ENCODE measurements at places on chromosomes 5 and 9.

DNA sequence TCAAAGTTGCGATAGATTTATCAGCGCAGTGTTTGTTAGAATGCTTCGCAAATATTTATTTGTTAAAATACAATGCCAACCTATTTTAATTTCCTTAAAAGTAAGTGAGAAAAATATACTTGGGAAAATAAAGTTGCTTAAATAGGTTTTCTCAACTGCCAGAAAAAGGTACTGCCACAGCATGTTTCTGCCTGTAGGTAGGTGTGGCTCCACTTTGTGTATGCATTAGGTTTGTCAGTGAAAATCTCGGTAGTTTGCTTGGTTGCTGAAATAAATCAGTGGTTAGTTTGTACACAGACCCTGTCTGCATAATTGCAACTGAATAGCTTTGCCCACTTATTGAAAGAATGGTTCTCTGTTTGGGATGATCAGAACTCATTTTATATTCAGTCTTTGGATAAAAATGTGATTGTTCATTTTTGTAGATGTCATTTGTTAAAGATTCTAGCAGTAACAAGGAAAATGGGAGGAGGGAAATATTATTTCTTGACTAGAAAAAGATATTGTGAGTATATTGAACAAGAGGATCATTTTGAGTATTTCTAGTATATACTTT, 25.7 kb downstream of the C9orf85 start:
- no peak for DNase-seq

DNA sequence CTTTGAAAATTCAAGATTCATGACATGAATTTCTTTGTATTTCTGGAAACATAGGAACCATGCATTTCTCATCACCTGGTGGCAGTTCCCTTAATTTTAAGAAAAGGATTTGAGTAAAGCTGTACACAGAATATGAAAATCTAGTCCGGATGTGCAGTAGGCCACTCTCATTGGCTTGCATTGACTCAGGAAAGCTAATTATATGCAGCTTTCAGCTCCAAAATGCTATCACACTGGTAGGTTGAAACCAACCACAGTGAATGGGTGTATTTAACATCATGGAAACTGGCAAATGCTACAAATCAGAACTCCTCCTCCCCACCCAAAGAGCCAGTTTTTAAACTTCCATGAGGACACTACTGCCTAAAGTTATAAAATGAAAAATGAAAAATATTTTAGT, 161.6 kb upstream of the FBXL17 start:
- no peak for DNase-seq

DNA sequence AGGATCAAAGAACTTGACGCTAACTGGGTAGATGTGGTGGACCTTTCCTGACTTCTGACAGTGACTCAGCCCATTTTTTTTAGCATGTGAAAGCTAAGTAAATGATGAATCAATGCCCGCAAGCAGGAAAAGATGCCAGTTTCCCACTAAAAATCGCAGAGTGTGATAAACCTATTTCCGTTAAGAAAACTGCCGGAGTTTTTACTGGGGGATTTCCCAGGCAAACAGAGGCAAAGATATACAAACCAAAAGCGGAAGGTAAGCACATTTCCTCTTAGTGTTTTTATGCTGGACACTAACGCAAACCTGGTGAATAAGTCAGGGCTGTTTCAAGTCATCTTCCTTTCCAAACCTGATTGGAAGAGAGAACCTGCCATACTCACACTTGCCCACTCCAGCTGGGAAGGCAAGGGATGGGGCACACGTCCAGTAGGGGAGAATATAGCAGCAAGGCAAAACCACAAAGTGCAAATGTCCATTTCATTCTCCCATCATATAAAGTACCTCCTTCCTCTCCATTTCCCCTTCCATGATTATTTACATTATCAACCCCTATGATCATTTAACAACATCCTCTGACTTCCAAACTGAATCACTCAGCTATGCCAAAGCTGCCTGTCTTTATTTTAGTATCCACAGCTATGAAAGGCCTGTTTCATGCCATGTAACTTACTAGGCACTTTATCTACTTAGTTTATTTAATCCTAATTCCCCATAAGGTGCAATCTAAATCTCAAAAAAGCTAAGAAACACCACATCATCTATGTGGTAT, 349.7 kb upstream of the RFX3 start:
- no peak for DNase-seq

GRCh38 chr5:96733771-96734500, 71.8 kb downstream of the CAST start:
- no peak for DNase-seq

GRCh38 chr5:150119421-150120061, 33.2 kb upstream of the CSF1R start:
- DNase-seq: no peak

- DNase-seq: no peak
Measured at GRCh38 chr5:80618438-80618837, 36.0 kb upstream of the MSH3 start.

- DNase-seq: no peak
Measured at GRCh38 chr9:110788871-110789270, 120.3 kb downstream of the MUSK start.

DNA sequence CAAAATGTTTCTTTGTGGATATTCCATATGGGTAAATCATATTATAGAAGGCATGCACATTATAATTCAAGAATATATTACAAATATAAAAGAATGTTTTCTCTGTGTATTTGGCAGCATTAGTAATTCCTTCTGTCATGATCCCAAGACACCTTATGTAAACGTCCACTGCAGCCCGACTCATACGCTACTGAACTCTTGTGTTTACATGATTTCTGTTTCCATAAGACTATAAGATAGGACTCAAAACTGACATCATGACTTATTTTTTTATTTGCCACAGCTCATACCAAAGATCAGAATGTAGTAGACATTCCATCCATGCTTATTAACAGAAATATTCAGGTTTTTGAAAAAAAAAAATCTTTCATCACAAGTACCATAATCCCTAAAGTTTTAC, 234.1 kb downstream of the AP3B1 start:
- no peak for DNase-seq

GRCh38 chr9:36142510-36143244, 6.1 kb downstream of the GLIPR2 start:
- DNase-seq: no peak

DNA sequence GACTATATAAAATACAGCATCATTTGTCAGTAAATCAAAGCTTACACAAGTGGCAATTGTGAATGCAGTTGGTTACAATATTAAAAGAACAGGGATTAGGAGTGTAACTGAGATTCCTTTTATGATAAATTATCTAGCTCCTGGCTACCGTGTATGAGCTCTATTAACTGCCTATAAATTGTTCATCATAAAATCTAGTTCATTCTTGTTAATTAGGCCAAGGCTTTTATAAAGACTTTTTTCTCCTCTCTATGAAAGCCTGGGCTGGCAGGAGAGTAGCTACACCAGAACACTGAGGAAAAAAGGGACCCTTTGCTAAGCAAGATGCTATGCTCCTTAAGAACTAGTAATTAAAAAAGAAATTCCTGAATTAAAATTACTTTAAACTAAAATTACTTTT, 132.4 kb upstream of the MEF2C start:
- no peak for DNase-seq

- no peak for DNase-seq
Measured at GRCh38 chr9:38182321-38182720, 113.3 kb upstream of the SHB start.

- no peak for DNase-seq
Measured at GRCh38 chr9:89524963-89525362, 27.1 kb upstream of the SEMA4D start.

- peak; percentile 35 for DNase-seq
Measured at GRCh38 chr9:93304574-93305496, 120.9 kb downstream of the WNK2 start.

DNA sequence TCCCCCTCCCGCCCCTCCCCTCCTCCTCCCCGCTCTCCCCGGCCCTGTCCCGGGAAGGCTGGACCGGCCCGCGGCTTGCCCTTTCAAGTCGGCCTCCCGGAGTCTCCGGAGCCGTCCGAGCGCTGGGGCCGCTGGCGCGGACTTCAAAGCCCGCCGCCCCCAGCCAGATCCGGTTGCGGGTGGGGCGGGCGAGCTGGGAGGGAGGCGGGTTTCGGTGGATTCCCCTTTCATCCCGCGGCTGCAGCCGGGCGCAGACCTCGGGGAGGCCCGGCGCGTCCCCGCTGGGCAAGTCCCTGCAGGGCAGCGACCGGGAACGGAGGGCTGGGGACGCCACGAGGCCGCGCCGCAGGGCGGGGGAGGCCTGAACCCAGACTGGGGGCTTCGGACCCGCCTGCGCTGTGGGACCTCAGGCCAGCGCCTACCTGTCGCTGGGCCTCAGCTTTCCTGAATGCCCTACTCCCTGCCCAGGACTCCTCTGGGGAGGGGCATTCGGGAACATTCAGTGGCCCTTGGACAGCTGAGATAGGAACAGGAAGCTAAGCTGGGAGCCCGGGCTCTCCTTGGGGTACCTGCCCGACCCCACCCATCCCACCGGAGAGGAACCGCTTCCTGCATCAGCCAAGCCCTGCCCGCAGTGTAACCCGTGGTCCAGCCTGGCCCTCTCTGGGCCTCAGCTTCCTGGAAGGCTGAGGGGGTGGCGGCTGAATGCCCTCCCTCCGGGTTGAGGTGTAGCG, 23.4 kb downstream of the C9orf50 start:
- no peak for DNase-seq

- DNase-seq: no peak
Measured at GRCh38 chr5:75648712-75649111, 37.5 kb downstream of the ANKDD1B start.

DNA sequence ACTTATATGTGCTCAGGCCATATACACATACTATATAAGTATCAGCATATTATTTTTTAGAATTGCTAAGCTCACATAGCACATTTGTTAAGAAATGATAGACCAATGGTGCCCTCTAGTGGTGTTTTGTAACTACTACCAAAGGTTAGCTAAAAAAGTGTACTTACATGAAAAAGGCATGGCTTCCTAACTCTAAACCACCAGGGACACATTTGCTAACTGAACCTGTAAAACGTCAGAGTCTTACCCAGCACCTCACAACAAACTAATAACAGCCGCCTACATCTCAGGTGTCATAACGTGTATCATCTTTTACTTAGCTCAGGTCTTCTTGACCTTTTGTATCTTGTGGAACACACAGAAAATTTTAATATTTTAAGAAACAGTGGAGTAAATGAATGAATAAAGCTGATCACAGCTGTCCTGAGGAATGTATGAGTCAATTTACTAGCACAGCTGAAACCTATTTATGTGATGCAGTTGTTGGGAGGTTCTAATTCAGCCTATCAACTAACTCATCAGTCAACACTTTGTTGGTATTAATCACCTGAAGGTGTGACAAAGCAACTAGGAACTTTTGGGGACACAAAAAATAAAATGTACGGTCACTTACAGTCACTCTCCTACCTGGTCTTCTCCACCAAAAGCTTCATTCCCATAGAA, 72.9 kb downstream of the BAAT start:
- DNase-seq: peak; percentile 67

DNA sequence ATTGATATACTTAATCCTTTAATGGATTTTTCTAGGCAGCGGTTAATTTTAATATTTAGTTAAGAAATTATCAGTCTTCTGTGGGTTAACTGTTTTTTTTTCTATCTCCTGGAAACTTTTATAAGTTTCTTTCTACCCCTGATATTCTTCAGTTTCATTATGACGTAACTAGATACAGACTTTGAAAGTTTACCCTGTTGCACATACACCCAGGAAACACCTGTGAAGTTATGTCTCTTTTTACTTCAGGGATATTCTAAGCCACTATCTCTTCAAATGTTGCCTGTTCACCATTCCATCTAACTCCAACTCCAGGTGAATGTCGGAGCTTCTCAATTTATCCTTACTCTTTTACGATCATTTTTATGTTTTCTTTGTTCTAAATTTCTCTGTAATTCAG, 329.0 kb downstream of the ICE1 start:
- DNase-seq: no peak

DNA sequence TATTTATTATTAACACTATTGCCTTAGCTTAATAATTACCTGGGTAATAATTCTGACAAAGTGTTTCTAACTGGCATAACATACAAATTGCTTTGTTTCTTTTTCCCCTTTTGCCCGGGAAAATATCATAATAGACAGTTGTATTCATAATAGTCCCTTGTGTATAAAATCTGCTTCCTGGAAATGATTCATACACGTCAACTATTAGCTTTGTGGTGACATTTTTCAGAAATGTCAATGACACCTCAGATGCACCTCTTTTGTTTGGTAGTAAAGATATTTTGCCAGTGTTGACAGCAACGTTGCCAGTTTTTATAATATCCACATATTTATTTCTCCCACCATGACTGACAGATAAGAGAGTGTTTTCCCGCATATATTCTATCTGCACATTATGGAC, 73.0 kb downstream of the RASEF start:
- DNase-seq: no peak

- no peak for DNase-seq
Measured at GRCh38 chr9:92965061-92965758, 17.9 kb downstream of the FGD3 start.

DNA sequence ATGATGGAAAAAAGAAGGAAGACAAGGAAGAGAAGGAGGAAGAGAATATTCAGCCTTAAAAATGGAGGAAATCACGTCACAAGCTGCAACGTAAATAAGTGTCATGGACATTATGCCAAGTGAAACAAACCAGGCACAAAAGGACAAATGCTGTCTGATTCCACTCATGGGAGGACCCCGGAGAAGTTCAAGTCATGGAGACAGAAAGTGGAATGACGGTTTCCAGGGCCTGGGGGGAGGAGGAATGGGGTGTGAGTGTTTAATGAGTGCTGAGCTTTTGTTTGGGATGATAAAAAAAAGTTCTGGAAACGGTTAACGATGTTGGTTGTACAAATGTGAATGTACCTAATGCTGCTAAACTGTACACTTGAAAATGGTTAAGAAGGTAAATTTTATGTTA, 439.5 kb downstream of the GADD45G start:
- no peak for DNase-seq

DNA sequence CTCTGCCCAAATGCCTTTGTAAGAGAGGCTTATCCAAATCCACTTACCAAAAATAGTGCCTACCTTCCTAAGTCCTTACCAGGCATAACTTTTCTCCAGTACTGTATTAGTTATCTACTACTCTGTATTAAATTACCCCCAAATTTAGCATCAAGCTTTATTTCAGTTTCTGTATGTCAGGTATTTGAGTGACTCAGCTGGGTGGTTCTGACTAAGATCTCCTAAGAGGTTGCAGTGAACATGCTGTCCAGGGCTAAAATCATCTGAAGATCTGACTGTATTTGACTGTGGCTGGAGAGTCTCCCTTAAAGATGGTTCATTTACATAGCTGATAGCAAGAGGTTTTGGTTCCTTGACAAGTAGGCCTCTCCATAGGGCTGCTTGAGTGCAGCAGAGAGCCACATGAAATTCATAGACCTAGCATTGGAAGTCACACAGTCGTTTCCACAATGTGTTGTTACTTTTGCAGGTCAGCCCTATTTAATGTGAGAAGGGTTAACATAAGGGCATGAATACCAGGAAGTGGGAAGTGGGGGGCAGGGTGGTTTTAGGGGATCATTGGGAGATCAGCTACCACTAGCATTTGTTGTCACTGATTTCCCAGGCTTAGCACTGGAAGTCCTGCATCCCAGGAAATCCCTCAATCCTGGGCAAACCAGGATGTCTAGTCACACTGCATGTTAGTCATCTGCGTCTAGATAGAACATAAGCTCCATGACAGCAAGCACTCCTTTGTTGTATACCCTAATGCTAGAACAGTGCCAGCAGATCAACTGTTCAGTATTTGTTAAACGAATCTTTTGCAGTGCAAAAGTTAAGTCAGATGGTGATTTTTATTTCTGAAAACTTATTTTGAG, 2.0 kb upstream of the ZNF622 start:
- DNase-seq: no peak

- DNase-seq: no peak
Measured at GRCh38 chr9:132674485-132674884, 4.2 kb downstream of the GTF3C4 start.

All from left renal pelvis (tissue), 4 donors.